Lower leg skin (tissue), 4 donors: ENCODE measurements at places on chromosomes 7 and 10.
A peak's percentile ranks its signal among the peaks of the same experiment; 100 is the strongest.

DNA sequence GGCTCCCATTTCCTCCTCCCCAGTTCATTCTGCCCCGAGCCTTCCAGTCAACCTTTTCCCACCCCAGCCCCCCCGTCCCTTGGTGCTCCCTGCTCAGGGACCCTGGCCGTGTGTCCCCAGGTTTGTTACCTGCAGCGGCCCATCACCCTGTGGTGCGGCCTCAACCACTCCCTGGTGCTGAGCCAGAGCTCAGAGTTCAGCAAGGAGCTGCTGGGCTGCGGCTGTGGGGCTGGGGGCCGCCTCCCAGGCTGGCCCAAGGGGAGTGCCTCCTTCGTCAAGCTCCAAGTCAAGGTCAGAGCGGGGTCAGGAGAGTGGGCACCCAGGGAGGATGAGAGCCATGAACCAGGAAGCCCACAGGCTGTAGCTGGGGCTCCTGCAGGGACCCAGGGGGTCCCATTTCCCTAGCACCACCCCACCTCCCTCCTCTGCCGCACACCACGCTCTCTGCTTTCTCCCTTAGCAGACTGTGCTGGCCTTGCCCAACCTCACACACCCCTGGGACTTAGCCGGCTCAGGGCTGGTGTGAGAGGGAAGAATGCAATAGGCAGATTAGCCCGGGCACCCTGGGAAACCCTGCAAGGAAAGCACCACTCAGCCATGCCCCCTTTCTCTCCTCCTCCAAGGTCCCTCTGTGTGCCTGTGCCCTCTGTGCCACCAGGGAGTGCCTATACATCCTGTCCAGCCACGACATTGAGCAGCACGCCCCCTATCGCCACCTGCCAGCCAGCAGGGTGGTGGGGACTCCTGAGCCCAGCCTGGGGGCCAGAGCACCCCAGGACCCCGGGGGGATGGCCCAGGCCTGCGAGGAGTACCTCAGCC is 2.0 kb upstream of the PCOLCE start:
- no peak for DNase-seq

GRCh38 chr10:31954410-31955191 is 26.0 kb upstream of the ARHGAP12 start:
- no peak for DNase-seq

GRCh38 chr10:52551046-52551445 is 221.5 kb downstream of the MBL2 start:
- no peak for DNase-seq

GRCh38 chr7:24052572-24053260 is 231.3 kb upstream of the NPY start:
- DNase-seq: no peak

- DNase-seq: no peak
Measured at GRCh38 chr7:90461219-90461618, 8.2 kb upstream of the PTTG1IP2 start.

DNA sequence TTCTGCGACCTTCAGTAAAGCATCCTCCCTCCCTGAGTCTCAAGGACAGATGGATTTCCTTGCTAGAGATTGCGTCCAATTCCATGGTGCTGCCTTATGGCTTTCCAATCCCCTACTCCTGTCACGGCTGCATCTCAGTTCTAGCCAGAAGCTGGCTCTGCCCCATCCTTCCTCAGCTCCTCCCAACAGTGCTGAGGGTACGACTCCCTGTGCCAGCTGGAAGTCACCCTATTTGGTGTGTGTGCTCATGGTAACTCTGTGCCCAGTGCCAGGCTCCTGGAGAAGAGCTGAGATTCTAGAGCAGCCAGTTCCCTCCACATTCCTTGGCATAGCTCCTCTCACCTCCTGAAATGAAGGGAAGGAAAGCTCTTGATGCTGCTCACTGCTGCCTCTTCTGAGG is 185.0 kb upstream of the PODXL start:
- no peak for DNase-seq

DNA sequence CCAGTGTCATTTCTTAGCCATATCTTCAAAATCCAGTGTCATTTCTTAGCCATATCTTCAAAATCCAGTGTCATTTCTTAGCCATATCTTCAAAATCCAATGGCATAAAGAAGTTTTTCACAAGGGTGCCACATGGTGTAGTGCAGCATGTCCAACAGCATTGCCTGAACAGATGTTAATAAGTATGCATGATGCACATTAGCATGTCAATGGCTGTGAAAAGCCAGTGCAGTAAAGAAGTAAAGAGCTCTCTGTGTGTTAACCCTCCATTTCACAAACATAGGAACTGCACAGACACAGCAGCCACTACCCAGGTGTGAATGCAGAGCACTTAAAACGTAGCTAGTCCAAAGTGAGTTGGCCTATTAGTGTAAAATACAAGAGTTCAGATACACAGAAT is 89.8 kb downstream of the GNAI1 start:
- no peak for DNase-seq

DNA sequence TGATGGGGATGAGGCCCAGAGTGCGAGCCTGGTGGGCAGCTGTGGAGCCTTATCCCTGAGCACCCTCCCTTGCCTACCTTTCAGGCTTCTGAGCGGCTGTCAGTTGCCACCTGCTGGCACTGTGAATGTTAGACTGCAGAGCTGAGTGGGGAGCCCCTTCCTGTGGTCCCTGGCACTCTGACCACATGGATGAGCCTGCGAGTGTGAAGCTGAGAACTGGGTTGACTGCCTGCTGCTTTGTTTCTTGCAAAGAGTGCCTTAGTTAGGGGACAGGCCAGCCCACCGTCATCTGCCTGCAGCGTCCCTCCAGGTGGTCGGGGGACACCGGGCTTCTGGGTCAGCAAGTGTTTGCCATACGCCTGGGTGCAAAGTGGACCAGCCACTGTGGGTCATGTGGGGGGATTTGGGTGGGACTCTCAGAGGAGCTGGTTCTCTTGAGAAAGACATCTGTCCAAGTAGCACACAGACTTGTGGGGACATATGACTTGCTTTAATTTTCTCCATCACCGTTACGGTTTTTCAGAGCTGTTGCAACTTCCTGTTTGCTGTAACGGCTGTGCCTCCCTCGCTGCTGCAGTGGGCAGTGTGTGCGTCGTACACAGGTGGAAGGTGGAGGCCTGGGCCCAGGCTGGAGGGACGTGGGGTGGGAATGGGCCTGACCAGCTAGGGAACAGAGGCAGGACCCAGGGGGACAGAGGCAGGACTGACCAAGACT is 13.7 kb downstream of the INPP5A start:
- no peak for DNase-seq

DNA sequence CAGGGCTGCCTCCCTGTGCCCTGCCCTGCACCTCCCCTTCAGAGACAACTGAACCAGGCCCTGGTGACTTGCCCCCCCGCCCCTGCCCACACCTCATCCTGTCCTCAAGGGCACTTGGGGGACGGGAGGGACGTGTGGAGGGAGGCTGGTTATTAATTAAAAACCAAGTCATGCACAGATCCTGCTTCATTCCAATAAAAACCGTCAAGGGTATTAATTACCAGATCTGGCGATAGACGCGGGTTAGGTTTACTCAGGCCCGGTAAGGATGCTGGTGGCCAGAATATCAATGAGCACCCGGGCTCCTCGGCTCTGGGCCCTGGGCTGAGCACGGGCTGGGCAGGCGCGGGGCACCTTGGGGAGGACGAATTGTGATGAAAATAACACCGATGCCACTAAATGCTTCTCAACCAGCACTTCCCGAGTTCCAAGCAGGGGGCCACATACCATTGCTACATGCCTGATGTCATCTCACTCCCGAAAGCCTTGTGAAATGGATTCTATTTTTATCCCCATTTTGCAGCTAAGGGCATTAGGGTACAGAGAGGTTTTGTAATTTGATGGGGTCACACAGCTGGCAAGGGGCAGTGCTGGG is 24.5 kb upstream of the GTF2IRD1 start:
- no peak for DNase-seq

- DNase-seq: peak; percentile 93
Measured at GRCh38 chr10:31318382-31318853, 598 bp upstream of the ZEB1 start.

GRCh38 chr7:135245226-135246190 is 11.9 kb downstream of the STRA8 start:
- DNase-seq: peak; percentile 45

- no peak for DNase-seq
Measured at GRCh38 chr10:70666960-70667798, 5.1 kb upstream of the ADAMTS14 start.

- DNase-seq: no peak
Measured at GRCh38 chr10:18649364-18649959, 1.9 kb downstream of the NSUN6 start.

DNA sequence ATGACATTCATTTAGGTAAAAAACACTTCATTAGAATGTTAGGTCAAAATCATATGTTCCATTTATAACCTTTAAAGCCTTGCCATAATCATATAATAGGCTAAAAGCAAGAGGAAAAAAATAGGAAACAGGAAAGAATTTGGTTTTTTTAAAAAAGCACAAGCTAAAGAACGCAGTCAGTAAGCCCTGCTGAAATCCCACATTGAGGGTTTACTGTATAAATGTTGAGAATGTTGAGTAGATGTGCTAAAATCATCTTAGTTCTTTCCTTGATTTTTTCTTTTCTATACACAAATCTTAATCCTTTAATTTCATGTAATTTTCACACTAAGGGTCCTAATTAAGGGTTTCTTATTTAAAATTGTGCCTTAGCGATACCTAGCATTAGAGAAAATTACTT is 133.0 kb downstream of the TSPAN12 start:
- DNase-seq: no peak

DNA sequence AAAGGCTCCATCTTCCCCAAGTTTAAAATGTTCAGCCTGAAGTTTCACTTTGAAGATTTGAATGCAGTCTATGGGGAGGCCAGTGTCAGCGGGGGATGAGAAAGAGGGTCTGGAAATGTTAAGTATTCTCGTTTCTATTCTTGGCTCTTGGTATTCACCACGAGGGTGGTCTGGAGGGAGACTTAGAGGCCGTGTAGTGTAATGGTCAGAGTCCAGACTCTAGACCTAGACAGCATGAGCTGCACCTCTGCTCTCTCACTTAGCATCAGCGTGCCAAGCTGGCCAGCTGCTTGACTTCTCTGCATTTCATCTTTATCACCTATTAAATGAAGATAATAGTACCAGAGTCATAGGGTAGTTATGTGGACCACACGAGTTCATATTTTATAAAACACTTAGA is 57.9 kb downstream of the MKX start:
- DNase-seq: no peak

GRCh38 chr7:111499027-111499426 is 63.3 kb downstream of the IMMP2L start:
- DNase-seq: no peak

DNA sequence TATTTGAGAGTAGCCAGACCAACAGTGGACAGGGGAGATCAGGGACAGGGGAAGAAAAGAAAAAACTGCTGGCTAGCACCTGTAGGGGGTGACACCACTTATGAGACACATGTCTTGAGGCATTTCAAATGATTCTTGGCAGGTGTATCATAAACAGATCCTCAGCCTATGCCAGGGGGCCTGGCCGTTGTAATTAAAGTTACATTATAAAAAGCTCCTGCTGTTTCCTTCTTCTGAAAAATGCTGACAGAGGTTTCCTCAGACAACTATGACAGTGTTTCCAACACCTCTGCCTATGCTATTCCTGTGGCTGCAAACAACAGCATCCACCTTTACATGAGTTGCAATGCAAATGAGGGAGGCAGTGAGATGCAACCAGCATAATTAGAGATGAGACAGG is 281.0 kb upstream of the PTER start:
- DNase-seq: no peak
